ENCODE measurements at places on chromosomes 3 and 15.
A peak's percentile ranks its signal among the peaks of the same experiment; 100 is the strongest.

- peak; percentile 75 for DNase-seq
Observed at GRCh38 chr15:31024330-31024729, 32.9 kb upstream of the MTMR10 start.

- DNase-seq = peak; percentile 41
Observed at GRCh38 chr3:106208967-106209366, 340.2 kb upstream of the CBLB start.

GRCh38 chr15:96403932-96404331 lies 73.4 kb downstream of the NR2F2 start:
- no peak for DNase-seq

GRCh38 chr3:197951392-197951990 lies 1.5 kb downstream of the RPL35A start:
- DNase-seq = no peak

DNA sequence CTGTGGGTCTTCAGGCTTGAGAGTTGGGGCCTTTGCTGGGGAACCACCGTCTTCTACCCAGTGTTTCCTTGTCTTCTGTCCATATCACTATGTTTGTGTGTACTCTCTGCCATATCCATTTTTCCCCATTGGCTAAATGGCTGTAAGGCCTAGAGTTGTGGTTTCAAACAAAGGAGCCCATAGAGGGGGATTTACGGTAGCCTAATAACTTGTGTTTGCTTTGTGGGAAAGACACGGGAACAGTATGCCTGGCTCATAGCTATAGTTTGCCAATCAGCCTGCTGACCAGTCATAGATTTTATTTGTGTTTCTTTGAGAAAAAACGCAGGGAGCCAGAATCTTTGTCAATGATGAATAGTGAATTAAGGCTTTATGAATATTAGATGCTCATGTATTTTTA lies 554.8 kb downstream of the NAALADL2 start:
- DNase-seq = no peak

- no peak for DNase-seq
Observed at GRCh38 chr15:58626378-58626777, 123.1 kb downstream of the ADAM10 start.

GRCh38 chr3:189513281-189514117 lies 117.7 kb upstream of the TP63 start:
- DNase-seq = no peak

DNA sequence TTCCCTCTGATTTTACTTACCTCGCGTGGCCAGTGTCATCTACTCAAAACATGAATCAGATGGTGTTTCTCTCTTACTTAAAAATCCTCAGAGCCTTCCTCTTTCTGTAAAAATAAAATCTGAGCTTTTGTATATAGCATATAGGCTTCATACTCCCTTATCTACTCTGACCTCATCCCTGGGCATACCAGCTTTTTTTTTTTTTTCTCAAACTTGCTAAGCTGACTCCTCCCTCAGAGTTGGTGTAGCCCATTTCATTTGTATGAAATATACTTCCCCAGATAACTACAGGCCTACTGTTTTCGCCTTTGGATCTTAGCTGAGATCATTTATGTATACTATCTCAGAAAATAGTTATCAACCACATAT lies 648.9 kb upstream of the ALCAM start:
- DNase-seq = no peak

GRCh38 chr3:139317660-139318430 lies 26.0 kb upstream of the MRPS22 start:
- no peak for DNase-seq

- no peak for DNase-seq
Observed at GRCh38 chr15:45469027-45469426, 53.5 kb downstream of the SLC30A4 start.

DNA sequence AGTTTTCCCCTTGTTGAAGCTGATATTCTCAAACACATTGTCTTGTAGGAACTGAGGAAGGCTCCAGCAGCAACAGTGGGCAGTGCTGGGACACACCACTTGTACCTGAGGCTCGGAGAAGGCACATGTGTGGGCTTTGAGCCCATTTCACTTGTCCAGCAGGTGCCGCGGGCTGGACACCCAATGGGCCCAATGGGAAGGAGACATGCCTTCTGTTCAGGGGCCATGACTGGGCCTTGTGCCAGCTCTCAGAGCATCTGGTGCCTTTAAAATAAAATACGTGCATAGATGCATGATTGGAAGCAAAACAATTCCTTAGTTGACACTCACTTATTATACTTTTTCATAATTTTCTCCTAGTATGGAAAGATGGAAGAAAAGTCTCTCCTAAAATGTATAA lies 334.2 kb downstream of the KLF13 start:
- no peak for DNase-seq

DNA sequence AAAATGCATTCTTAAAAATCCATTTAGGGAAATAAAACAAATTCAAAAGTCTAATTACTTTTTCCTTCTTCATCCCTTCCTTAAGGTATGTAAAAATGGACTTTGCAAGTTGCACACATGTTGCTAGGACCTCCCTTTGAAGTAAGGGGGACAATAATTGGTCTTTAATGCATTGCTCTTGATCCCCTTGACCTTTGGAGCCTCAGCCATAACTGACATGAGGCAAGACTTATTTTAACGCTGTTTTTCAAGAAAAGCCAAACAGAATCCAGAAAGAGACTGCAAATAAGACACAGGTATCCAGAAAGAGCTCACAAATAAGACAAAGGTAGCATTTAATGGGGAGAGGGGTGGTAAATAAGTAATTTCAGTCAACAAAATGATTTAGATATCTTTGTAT lies 301.4 kb downstream of the ULK4 start:
- no peak for DNase-seq

- no peak for DNase-seq
Observed at GRCh38 chr15:94287794-94288246, 56.5 kb downstream of the MCTP2 start.

- no peak for DNase-seq
Observed at GRCh38 chr3:70409018-70409417, 96.6 kb upstream of the MDFIC2 start.

DNA sequence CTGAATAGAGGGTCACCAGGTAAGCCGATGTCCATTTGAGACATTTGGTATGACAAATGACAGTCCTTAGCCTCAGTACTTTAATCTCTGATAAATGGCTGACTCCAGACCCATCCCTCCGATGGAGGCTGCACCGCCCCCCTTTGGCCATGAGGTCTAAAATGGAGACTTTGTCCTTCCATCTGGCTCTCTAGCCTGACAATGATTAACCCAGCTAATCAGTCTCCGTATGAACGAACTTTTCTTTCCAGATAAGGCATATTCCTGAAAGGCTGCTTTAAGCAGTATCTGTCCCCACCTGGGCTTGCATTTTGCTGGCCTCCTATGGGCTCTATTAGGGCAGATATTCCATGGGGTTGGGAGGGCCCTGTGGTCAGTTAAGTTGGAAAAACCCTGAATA lies 10.8 kb upstream of the MYZAP start:
- DNase-seq = no peak

GRCh38 chr15:52255008-52255407 lies 40.6 kb downstream of the MYO5C start:
- peak; percentile 24 for DNase-seq

GRCh38 chr3:3629911-3630310 lies 169.3 kb upstream of the LRRN1 start:
- no peak for DNase-seq
